NK-92 treated with Interleukin-12 subunit alpha and Interleukin-12 subunit beta, amount 100 ng/mL, for 24 hours (cell line): ENCODE measurements at places on chromosomes 6 and 20.
A peak's percentile ranks its signal among the peaks of the same experiment; 100 is the strongest.

DNA sequence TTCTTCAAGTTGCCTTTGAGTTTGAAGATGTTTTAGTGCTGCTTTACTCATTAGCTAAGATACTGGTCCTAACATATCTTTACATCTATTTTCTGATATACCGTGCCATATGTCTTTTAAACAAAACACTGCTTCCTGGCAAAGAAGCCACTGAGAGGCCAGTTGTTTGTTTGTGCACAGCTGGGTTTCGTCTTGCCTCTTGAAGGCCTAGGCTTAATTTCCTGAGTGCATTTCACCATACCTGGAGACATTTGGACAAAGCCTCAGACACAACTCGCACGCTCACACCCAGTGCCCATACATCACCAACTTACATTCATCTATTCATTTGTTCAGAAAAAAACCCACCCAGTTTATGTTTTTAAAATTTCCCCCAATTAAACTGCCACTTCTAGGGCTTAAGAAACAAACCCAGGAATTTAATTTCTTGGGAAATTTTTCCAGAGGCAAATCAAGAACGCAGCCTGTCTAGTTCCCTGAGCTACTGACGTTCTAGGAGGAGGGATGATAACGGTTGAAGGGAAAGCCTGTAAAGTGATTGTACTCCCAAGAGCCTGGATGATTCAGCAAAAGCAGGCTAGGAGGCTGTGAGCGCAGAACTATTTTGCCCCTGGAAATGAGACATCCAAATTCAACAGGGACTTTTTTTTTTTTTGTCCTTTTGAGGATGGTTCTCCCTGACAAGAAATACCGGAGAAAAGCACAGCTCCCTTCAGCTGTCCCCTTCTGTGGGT lies 77.7 kb downstream of the OLIG3 start:
- no peak for DNase-seq

GRCh38 chr6:20564269-20564668 lies 30.0 kb downstream of the CDKAL1 start:
- no peak for DNase-seq

- DNase-seq, result no peak
Measured at GRCh38 chr20:15496501-15497039, 1076.7 kb downstream of the KIF16B start.

DNA sequence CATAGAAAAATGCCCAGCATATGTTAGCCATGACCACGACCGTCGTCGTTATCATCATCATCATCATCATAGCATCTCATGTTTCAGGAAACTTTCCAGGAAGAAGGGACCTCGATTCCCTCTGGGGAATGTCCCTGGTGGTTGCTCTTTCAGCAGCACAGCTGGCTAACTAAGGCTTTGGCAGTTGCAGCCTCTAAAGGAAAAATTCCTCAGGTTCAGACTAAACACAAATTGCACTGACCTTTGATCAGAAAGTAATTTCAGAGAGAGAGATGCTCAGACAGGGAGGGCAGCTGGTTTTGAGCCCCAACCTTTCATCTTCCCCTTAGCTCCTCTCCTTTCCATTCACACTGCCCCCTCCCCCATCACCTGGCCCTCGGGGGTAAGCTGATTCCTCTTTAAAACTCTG lies 5.6 kb upstream of the CFB start:
- no peak for DNase-seq

DNA sequence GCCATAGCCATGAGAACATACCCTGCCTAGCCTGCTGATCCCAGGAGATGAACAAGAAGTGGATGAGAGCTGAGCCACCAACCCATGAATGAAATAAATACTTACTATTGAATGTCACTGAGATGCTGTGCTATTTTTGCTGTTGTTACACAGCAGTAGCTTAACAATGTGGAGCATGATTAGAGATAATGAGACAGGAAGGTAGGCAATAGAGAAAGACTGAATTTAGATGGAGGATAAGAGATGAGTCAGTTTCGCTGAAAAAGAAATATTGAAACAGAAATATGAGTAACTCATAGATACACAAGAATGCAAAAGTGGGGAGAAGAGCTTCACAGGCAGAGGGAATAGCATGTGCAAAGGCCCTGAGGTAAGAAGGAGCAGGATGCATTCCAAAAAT lies 94.9 kb upstream of the TOP1 start:
- DNase-seq, result no peak

GRCh38 chr6:3328796-3329195 lies 70.0 kb downstream of the PSMG4 start:
- no peak for DNase-seq

- no peak for DNase-seq
Measured at GRCh38 chr6:1031720-1032119, 280.2 kb upstream of the FOXQ1 start.

GRCh38 chr6:54846243-54846856 lies at the start of gene FAM83B:
FAM83B (plus strand) TSS chr6:54846771; CDS start chr6:54870247, 23,476 bp downstream.
- DNase-seq, result no peak

- no peak for DNase-seq
Measured at GRCh38 chr20:57791178-57791962, 81.6 kb upstream of the PMEPA1 start.

DNA sequence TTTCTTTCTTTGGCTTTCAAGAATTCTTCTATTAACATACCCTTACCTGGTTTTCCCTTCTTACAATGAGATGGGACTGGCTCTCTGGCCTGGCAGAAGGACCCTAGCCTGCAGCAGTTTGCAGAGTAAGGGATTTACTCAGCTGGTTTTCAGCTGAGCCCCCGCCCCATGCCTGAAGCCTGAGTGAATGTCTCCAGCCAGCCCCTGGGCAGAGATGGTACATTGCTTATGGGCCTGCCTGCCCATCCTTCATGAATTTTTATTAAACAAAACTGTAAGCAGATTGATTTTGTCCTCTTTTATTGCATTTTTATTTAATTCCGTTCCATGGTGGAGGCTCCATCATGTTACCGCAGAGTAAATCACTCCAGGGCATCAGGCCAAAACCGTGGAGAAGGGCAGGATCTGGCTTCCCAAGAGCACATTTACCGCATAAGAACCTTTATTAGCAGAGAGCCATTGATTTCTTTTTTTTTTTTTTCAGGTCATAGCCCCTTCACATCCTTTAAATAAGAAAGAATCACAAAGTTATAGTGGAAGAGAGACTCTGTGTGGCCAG lies 316.2 kb downstream of the DHX35 start:
- DNase-seq, result no peak

GRCh38 chr6:116973976-116974375 lies 96.9 kb downstream of the RFX6 start:
- DNase-seq, result no peak

DNA sequence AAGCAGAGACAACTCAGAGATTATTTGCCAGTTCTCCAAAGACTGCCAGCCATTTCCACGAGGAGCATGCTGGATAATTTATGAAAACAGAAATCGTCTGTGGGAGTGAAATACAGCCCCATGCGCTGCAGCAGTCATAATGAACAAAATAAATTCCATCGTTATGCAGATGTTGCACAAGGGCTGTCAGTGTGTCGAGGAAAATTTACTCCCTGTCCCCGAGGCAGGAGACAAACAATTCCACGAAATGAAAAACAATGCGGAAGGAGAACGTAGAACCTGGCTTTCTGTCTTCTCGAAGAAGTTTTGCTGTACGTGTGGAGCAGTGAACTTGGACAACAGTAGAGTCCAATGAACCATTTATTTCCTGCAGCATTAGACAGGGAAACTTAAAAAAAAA lies 399.4 kb downstream of the CD83 start:
- no peak for DNase-seq

- no peak for DNase-seq
Measured at GRCh38 chr6:13678255-13678983, 33.2 kb downstream of the RANBP9 start.

GRCh38 chr20:645318-646106 lies 7.5 kb downstream of the SRXN1 start:
- DNase-seq, result peak; percentile 28

GRCh38 chr6:142339968-142340658 lies 38.3 kb downstream of the ADGRG6 start:
- no peak for DNase-seq

DNA sequence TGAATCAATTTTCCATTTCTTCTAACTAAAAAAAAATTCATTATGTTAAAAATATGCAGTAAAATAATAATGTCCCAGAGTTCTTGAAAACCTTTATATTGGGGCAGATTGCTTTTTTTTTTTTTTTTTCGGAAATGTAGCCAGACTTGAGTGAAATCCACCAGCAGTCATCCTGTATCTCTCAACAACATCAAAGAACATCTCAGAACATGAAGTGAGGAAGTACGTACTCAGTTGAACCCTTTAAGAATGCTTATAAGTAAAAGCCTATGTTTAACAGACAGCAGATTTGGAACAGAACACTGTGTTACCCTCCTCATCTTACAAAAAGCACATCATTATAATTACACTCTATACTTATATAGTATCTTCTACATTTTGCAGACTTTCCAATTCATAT lies 51.0 kb upstream of the SUPT3H start:
- no peak for DNase-seq

DNA sequence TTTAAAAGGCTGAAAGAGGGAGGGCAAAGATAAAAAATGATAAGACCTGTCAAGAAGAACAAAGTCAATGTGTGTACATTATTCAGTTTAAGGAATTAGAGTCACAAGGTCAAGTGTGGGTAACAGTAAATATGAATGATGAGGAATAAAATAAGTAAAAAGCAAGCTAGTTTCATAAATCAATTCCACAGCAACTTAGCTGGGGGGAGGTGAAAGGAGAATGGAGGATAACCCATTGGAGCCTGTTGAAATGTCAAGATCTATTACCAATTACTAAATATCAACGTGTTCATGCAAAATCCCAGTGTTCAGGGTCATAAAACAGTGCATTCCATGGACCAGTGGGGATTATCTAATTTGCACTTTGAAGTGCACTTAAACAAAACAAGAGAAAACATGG lies 242.9 kb downstream of the TBX18 start:
- DNase-seq, result no peak

DNA sequence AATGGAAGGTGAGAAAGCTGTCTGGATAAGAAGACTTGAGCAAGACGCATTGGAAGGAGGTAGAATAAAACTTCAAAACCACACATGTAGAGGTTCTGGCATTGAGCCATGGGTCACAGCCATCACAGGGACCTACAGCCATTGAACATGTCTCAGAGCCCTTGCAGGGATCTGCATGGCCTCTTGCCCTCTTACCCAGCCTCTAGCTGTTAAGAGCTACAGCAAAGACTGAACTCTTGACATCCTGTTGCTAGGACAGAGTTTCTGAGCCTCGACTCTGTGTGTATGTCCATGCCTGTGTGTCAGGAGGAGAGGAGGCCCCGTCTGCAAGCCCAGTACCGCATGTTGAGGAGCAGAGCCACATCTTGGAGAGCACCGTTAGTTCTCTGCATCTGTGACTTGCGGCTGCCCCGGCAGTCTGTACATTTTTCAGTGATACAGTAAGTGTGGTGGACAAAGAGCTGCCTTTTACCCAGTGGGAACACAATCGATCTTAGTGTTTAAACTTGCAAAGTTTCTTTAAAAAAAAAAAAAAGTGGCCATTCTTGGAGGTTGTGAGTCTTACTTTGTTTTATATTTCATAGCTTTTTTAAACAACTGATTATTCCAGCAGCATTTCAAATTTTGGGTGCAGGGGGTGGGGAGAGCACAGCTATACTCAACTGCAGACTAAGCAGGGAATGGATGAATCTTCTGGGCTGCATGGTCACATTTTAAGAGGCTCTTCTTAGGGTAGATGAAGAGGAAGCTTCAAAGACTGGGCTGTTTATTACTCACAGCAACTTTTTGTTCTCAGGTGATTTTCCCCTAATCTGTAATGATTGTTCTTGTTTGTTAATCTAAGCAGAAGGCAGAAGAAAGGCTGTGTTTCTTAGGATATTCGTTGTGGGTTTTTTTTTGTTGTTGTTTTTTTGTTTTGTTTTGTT lies 88.5 kb downstream of the TBC1D7 start:
- no peak for DNase-seq

GRCh38 chr20:44549123-44549522 lies 27.3 kb upstream of the SERINC3 start:
- no peak for DNase-seq

GRCh38 chr6:15551798-15552197 lies 111.0 kb downstream of the DTNBP1 start:
- no peak for DNase-seq

GRCh38 chr6:145055567-145055966 lies 679.8 kb downstream of the EPM2A start:
- DNase-seq, result no peak

DNA sequence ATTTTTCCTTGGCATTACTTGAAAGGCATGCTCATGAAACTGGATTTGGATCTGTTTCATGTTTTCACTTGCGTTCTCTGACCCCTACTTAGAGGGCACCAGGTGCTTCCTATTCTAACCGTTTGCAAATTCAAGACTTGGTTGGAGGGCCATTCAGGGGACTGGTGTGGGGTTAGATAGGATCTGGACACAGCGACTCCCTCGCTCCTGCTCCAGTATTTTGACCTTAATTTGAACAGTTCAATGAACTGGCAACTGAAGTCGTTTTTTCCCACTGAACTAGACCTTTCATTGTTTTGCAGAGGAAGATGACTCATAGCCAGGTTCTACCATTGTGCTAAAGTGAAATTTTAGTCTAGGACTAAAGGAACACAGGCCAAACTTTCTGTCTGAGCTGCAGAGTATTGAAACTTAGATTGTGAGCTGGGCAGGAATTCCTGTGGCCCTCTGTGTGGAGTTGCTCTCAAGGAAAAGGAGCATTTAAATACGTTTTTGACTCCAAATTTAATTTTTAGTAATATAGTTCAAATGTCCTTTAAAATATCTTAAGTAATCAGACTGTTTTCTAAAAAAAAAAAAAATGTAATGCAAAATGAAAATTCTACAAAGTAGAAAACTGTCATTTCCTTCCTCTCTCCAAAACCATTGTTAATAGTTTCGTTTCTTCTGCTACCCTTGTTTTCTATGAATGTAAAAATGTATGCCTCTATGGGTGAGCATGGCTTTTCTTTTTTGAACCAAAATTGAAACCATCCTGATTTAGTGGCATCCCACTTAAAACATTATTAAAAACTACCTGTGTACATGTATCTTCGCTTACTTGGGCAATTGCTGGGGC lies 64.8 kb downstream of the UTRN start:
- no peak for DNase-seq

DNA sequence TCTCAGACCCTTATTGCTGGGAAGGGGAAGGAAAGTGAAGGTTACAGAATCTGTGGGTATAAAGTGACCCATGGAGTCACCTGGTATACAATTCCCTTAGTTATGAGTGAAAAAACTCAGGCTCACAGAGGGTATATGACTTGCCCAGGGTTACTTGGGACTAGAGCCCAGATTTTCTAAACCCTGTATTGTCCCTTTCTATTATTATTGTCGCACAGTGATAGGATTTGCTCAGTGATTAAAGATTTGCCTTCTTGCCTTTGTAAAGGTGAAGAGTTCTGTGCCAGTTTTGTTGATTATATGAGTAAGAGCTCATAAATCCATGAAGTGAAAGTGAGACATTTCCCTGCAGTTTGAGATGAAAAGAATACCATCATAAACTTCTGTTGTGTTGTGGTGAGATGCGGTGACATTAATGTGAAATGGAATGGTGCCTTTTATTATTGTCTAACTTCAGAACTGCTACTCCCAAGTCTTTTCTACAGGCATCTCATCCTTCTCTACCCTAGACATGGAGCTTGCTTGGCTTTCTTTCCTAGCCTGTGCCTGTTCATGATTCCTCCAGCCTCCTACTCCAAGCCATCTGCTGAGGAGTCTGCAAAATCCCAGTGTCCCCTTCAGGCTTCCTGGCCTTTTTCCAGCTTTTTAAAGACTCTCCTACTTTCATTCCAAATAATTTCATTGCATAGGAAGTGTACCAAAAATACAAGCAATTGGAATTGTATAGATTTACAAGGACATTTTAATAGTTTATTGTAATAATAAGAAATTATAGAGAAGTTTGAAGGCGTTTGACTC lies 33.5 kb upstream of the ADIG start:
- DNase-seq, result no peak
